ENCODE measurements at places on chromosomes 13 and 19.

- no peak for DNase-seq
Observed at GRCh38 chr13:110063490-110064421, 243.2 kb downstream of the COL4A1 start.

DNA sequence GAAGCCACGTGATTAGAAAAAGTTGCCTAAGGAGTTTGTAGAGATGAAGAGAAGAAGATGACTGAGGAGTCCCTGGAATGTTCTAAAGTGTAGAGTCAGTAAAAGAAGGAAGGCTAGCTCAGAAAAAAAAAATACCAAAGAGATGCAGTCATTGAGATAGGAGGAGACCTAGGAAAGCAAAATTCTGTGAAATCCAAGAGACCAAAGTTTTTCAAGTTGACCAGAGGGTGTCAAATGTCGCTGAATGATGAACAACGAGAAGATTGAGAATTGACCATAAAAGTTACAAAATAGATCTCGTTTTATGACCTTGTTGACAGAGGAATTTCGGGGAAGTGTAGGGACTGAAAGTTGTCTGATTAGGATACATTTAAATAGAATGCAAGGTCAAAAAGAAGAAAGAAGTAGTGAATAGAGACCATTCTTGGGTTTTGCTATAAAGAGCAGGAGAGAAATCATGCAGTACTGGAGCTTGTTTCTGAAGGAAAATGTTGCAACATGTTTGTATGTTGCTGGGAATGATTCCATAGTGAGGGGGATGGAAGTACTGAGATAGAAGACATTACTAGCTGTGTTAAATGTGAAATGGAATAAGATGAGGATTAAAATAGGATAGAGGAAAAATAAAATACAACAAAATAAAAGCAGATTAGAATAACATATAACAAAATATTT lies 30.2 kb upstream of the HTR2A start:
- DNase-seq = peak; percentile 58

DNA sequence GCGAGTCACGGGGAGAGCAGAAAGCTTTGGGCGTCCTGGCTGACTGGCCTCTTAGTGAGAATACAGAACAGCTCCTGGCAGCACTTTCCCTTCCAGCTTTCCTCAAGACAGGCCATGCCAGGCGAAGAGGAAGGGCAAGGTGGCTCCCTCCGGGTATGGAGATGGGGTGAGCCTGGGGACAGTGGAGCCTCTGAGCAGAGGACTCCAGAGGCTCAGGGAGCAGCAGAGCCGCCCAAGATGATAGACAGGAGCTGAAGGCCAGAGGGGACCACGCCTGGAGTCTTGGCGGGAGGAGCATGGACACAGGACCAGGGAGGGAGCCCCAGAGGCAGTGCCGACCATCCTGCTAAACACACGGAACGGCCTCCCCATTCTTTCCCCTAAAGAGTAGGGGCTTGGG lies 229.1 kb downstream of the TM9SF2 start:
- no peak for DNase-seq

DNA sequence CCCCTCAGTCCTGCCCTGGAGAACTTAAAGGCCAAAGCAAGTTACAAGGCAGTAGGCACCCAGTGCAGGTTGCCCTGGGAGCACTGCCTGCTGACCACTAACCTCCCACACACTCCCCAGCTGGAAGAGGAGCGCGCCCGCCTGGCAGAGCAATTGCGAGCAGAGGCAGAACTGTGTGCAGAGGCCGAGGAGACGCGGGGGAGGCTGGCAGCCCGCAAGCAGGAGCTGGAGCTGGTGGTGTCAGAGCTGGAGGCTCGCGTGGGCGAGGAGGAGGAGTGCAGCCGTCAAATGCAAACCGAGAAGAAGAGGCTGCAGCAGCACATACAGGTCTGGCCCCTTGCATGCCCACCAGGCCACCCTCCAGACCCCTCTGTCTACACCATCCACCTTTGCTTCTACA lies 61.1 kb downstream of the KCNC3 start:
- no peak for DNase-seq

DNA sequence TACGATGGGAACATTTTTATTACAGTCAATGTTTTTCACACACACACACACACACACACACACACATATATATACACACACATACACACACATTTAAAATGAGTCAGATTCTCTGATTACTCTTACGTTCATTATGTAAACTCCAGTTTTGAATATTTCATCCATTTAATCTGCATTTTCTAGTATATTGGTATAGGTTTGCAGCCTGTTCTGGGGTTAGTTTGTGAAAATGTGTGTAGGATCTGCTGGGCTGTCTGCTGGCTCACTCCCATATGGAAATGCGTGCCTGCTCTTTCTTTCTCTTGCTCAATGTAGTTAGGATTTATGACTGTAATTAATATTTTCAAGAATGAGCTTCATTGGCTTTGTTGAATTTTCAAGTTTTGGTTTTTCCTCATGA lies 7.1 kb downstream of the LILRB2 start:
- DNase-seq = no peak

GRCh38 chr13:20711301-20712044 lies 8.0 kb downstream of the IL17D start:
- DNase-seq = peak; percentile 16

DNA sequence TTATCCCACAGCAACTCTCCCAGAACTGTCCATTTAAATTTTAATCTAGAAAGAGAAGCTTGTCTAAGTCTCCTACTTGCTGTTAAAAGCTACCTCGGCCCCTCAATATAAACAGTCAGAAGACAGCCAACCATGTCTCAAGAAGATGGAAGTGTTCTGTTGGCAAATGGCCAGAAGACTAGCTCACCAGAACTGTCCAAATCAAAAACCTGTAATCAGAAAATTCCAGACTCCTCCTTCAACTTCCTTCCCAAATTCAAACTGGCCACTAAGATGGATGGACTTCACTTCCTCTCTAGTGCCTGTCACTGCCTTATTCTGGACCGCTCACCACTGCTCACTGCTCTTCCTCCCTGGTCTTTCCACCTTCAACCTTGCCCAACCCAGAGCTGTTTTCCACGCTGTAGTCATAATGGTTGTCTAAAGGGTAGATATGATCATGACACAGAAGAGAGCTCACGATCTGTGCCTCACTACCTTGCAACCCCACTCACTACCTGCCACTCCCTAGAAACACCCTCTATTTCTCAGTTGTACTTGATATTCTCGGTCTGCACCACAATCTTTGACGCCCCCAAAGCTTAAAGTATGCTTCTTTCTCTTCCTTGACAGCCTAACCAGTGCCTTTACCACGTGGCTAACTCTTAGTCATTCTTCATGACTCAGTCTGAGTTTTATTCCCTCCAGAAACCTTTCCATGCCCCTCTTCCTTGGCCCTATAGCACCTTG lies 9.2 kb downstream of the FGF14 start:
- DNase-seq = no peak

DNA sequence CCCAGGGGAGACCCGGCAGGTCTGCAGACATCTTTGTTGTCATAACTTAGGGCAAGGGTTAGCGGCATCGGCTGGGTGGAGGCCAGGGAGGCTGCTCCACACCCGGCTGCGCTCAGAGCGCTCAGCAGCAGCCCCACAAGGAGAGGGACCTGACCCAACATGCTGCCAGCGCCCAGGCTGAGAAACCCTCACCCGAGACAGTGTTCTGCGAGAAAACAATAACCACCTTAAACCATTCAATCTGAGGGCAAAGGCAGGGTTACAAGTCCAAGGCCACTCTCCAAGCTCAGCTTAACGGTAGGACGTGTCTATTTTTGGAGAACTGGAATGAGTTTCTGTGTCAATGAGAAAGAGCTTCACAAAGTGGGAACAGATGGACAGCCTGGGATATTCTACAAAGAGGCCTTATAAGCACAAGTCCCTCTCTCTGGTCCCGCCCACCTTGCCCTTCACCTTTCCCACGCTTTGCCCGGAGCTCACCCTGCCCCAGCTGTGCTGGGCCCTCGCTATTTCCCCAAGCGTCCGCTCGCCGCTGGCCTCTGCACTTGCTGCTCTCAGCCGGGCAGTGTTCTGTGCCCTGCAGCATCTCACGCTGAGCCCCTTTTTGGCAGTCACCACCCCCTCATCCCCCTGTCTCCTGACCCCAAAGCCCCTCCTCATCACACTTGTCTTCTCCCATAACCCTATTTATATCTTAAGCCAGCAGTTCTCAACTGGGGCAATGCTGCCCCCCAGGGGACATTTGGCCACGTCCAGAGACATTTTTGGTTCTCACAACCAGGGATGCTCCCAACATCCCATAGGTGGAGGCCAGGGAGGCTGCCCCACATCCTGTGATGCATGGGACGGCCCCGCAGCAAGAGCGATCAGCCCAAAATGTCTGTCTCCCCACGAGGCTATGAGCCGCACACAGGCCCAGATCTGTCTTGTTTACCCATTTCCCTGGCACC lies 17.6 kb downstream of the PPP1R12C start:
- no peak for DNase-seq

GRCh38 chr13:75907044-75907443 lies 270.9 kb downstream of the LMO7 start:
- DNase-seq = no peak

DNA sequence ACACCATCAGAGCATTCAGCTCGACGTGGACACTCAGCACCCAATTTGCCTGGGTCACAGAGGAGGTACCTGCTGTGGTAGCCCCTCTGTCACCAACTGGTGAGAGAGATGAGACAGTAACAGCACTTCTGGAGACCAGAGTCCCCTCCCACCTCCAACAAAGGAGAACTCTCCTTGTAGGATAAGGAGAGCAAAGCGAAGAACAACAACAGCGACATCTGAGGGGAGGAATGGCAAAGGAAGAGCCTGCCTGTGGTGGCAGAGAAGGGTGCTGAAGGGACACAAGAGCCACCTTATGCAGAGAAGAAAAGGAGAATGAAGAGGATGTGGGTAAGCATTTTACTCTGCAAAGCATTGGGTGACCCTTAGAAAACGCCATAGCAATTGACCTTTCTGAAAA lies 167.8 kb downstream of the ABCC4 start:
- no peak for DNase-seq

DNA sequence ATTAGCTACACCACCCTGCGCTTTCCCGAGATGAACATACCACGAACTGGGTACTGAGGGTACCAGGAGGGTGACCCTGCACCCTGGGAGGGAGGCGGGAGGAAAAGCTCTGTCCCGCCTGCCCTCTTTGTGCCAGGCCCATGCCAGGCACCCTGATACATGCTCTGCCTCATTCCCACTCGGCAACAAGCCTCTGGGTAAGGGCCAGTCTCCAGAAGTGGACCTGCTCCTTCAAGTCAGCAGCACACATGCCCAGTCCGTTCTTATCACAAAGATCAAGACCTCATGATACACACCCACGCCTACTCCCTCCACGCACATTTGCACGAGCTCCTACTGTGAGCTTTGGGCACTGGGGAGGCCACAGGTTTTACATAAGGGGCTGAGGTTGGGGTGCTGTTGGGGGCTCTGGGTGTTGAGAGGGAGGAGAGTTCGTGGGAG lies 2.0 kb upstream of the FFAR1 start:
- no peak for DNase-seq

DNA sequence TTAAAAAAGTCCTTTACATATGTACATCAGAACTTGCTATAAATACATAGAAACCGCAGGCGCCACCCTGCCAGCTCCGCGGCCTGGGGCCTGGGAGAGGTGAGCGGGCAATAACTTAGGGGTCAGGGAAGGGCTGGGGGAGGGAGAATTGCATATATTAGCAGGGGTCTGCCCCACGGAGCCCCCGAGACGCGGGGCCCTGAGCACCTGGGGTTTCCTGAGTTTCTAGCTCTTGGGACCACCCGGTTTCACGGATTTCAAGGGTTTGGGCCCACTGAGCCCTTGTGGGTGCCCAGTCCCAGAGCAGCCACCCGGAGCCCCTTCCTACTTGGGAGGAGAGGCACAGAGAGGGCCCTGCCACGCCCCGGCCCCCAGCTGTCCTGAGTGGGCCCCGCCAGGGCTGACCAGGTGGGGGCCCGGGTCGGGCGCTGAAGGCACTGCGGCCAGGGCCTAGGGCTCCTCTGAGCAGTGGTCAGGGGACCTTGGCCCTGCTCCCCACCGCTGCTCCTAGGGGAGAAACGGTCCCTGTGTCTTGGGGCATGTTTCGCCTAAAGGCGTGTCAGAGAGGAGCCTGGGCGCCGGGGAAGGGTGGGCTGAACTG lies 4.0 kb downstream of the GPX4 start:
- DNase-seq = peak; percentile 22

- DNase-seq = peak; percentile 8
Observed at GRCh38 chr13:105139380-105140285, 1395.8 kb downstream of the EFNB2 start.

GRCh38 chr13:20654156-20654555 lies 49.3 kb upstream of the IL17D start:
- DNase-seq = no peak

DNA sequence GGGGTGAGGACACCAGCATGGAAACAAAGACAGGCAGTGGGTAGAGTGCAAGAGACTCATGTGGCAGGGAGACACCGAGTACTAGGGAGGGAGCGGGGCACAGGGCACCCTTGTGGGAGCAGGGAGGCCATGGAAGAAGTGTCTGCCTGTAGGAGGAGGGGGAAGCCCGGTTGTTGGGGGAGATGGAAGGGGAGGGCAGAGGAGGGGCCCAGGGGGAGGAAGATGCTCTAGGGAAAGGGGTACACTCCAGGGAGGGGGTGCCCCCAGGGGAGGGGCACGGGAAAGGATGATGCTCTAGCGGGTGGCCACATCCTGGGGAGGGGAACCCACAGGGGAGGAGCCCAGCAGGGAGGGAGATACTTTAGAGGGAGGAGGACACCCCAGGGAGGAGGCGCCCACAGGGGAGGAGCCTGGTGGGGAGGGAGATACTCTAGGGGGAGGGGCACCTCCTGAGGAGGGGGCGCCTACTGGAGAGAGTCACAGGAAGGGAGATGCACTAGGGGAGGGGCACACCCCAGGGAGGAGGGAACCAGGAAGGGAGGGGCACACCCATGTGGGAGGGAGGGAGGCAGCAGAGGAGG lies 24.9 kb downstream of the CPAMD8 start:
- no peak for DNase-seq

- no peak for DNase-seq
Observed at GRCh38 chr13:44014501-44014900, 134.8 kb downstream of the LACC1 start.

- DNase-seq = no peak
Observed at GRCh38 chr13:48370815-48371214, 42.1 kb downstream of the LPAR6 start.

- DNase-seq = peak; percentile 59
Observed at GRCh38 chr13:28610996-28611395, 47.9 kb upstream of the POMP start.

- no peak for DNase-seq
Observed at GRCh38 chr13:98489446-98490194, 87.3 kb downstream of the STK24 start.

- peak; percentile 9 for DNase-seq
Observed at GRCh38 chr13:49932868-49933267, 3.3 kb downstream of the SPRYD7 start.

DNA sequence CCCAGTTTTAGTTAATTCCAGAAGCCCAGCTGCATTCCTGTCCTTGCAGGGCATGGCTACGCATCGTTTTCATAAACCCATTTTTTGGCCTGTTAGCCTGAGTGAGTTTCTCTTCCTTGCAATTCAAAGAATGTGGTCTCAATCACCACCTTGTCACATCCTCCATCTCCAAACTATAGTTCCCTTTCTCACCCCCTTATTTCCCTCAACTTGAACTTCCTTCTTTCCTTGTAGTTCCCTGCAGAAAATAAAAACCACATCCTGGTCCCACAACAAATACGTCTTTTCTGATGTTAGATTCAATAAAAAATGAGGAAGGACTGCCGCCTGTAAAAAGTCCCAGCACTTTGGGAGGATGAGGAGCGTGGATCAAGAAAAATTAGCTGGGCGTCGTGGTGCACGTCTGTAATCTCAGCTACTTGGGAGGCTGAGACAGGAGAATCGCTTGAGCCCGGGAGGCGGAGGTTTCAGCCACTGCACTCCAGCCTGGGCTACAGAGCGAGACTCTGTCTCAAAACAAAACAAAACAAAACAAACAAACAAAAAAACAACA lies 13.2 kb downstream of the ADGRE3 start:
- no peak for DNase-seq

Data from mesenchymal stem cell (in vitro differentiated cells and primary cell).